ENCODE measurements at places on chromosomes 11 and 22.
A peak's percentile ranks its signal among the peaks of the same experiment; 100 is the strongest.

DNA sequence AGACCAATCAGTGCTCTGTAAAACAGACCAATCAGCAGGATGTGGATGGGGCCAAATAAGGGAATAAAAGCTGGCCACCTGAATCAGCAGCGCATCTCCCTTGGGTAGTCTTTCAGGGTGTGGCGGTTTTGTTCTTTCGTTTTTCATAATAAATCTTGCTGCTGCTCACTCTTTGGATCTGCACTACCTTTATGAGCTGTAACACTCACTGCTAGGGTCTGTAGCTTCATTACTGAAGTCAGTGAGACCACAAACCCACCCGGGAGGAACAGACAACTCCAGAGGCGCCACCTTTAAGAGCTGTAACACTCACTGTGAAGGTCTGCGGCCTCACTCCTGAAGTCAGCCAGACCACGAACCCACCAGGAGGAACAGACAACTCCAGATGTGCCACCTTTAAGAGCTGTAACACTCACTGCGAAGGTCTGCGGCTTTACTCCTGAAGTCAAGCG lies 175.5 kb upstream of the PDGFD start:
- no peak for DNase-seq

- no peak for DNase-seq
Observed at GRCh38 chr11:60984149-60984548, 12.7 kb downstream of the CD6 start.

- DNase-seq: no peak
Observed at GRCh38 chr11:12079726-12080556, 30.4 kb upstream of the MICAL2 start.

- DNase-seq: no peak
Observed at GRCh38 chr11:11588891-11589290, 32.9 kb downstream of the GALNT18 start.

DNA sequence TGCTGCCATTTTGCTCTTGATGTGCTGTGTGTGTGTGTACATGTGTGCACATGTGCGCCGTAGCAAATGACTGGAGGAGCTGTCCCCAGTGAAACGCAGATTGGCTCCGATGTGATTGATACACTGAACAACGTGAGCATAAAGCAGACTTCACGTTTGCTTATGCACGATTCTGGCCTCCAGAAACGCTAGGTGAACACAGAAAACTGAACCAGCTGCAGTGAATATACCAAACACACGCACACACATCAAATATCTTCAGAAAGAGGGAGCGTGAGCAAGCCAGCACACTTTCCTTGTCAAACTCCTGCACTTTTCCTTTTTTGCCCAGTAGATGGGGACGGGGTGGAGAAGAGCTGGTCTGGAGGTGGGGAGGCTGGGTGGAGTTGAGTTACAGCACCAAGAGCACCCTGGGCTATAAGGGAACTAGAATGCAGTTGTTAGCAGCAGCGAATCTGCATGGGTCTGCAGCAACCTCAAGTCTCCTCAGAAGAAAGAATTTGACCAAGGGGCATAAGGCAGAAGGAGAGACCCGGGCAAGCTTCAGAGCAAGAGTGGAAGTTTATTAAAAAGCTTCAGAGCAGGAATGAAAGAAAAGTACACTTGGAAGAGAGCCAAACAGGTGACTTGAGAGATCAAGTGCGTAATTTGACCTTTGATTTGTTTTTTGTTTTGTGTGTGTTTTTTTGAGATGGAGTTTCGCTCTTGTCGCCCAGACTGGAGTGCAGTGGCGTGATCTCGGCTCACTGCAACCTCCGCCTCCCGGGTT lies 77.8 kb upstream of the CADM1 start:
- DNase-seq: no peak

DNA sequence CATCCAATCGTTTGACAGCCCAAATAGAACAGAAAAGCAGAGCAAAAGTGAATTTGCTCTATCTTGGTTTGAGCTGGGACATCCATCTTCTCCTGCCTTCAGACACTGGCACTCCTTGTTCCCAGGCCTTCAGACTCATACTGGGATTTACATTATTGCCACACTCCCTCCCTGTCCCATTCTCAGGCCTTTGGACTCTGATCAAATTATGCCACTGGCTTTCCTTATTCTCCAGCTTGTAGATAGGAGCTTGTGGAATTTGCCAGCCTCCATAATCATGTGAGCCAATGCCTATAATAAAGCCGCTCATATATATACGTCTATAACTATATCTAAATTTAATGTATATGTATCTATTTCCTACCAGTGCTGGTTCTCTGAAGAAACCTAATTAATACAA lies 568.3 kb upstream of the KIRREL3 start:
- no peak for DNase-seq

GRCh38 chr11:67613960-67614715 lies 7.4 kb downstream of the NDUFV1 start:
- DNase-seq: peak; percentile 81

DNA sequence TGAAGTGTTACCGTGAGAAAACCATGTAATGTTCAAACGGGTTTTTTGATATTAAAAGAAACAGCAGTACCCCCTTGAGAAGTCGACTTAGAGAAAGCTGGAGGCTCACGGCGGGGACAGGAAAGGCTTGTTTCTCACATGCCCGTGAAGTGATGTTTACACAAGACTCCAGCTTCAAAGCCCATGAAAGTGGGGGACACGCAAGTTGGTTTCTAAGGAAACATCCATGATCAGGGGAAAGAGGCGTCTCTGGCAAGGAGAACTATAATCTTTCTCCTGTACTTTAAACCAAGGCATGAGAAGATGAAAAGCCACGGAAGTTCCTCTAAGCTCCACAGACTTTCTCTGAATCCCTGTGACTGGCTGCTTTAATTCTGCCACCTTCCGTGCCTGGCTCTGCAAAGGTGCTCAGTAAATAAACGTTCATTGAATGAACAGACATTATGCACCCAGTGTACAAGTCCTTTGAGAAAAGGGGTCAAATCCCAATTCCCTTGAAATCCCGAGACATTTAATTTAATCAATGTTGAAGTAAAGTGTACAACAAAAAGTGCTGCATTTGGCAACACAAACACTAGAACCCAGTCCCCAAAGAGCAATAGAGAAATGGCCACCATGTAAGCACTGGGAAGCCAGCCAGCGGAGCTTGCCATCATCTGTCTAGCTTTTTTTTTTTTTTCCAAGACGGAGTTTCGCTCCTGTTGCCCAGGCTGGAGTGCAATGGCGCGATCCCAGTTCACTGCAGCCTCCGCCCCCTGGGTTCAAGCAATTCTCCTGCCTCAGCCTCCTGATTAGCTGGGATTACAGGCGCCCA lies 58.7 kb downstream of the AHNAK start:
- DNase-seq: no peak

DNA sequence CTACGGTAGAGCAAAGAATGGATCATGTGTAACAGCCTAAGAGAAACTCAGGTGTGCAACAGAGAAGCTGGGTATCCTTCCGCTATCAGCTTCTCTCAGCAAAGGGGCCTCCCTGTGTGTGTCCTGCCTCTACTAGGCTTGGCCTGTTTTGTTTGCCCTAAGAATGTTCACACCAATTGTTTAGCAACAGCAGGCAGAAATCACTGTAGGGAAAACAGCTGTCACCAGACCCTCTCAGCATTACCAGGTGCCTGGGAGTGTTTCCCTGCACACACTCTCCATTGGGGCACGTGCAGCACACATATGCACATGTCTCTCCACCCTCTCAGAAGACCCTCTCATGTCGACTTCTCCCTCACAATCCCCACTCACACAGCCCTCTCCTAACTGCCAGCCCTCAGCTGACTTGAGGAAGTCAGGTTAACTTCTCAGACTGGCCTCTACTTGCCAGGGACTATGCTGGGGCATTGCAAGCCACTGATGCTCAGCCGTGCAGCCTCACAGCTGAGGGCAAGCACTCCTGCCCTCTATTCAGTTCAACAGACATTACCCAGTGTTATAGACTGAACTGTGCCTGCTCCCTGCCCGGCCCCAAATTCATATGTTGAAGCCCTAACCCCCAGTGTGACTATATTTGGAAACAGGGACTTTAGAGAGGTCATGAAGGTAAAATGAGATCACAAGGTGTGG lies 97.6 kb downstream of the TRIM29 start:
- DNase-seq: no peak

- no peak for DNase-seq
Observed at GRCh38 chr22:47112994-47113852, 350.8 kb downstream of the TBC1D22A start.

- no peak for DNase-seq
Observed at GRCh38 chr11:134273317-134273712, 2.9 kb upstream of the GLB1L3 start.

GRCh38 chr11:119671561-119672015 lies 57.4 kb downstream of the NECTIN1 start:
- DNase-seq: no peak

DNA sequence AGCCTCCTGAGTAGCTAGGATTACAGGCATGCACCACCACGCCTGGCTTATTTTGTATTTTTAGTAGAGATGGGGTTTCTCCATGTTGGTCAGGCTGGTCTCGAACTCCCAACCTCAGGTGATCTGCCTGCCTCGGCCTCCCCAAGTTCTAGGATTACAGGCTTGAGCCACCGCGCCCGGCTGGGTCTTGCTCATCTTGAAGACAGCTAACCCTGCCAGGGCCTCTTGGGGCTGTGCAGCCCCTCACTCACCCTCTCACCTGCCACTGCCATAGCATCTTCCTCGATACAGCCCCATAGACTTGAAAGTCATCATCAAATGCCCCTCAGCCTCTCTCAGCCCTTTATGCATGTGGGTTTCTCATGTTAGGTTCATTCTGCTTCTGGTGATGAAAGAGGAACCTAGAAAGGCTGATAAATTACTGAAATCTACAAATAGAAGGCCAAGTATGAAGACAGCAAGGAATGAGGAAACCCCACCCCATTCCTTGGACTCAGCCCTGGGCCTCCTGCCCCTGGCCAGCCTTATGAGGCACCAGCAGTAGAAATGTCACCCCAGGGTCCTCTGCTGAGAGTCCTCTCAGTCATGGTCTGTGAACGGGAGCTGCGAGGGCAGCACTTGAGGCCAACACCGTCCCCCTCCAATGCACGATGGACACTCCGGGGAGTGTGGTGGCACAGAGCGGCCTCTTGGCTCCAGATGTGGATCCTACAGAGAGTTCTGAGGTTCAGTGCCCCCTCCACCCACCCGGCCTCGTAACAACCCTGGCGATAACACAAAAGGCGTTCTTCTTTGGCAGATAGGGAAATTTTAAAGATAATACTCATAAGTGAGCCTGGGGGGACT lies 24.8 kb downstream of the SCGB1A1 start:
- DNase-seq: no peak
